ENCODE measurements at places on chromosomes 5 and 9.

GRCh38 chr5:147835386-147835798, 3.9 kb upstream of the SPINK1 start:
- no peak for DNase-seq

- no peak for DNase-seq
Observed at GRCh38 chr9:17171309-17172094, 36.7 kb downstream of the CNTLN start.

GRCh38 chr5:146179696-146180095, 2.8 kb downstream of the LARS1 start:
- DNase-seq = no peak

- no peak for DNase-seq
Observed at GRCh38 chr9:117403403-117403811, 11.4 kb downstream of the ASTN2 start.

GRCh38 chr9:122053567-122054350, 39.3 kb downstream of the TTLL11 start:
- DNase-seq = no peak

- no peak for DNase-seq
Observed at GRCh38 chr9:794386-794785, 47.1 kb upstream of the DMRT1 start.

DNA sequence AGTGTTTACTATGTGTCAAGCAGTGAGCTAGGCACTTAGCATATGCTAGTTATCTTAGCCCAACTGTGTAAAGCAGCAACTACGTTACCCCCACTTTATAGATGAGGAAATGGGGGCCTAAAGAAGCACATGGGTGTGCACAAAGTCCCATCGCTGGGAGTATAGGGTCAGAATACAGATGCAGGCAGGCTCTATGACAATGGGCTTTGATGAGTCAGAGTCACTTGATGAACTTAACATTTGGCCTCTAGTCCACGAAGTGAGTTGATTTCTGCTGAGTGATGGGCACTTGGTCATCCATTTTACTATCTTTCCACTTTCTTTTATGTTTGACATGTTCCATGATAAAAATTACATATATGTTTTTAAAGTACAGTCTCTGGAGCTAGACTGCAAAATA, 204.3 kb downstream of the TRIM32 start:
- no peak for DNase-seq

GRCh38 chr5:56971275-56971674, 19.4 kb upstream of the MIER3 start:
- no peak for DNase-seq

GRCh38 chr9:86057491-86057890, 41.9 kb downstream of the GOLM1 start:
- no peak for DNase-seq

DNA sequence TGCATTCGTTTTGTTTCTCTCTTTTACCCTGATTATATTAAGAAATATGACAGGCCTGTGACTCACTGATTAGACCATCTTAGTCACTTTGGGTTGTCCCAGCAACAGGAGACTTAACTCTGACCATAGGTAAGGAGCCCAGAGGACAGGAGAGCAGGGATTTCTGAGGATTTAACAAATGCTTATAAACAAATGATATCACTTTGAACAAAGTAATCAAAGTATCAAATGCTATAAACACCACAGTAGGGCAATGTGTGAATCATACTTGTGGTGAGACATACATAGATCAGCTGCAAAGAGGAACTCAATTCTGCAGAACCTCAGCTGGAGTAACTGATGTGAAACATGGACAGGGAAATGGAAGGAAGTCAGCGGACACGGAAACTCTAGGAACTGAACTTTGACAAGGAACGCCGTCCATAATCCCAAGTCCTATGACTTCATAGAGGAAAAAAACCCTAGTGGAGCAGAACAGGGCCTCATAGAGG, 190.6 kb upstream of the MSX2 start:
- DNase-seq = no peak

DNA sequence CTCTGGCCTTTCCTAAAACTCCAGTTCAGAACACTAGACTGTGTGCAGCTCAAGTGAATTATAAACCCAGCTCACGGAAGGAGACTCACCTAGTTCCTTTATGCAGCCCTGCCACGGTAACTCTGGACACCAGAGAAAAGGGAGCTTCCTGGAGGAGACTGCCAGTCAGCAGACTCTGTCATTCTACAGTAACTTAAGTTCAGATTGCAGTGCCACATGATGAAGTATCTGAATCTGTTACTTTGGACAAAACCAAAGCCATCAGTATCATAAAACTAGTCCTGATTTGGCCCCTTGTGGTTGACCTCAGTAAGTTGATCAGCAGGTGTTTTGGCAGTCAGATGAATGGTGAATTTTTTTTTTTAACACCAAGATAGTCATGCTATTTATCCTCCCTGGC, 2.7 kb downstream of the MTRR start:
- no peak for DNase-seq

GRCh38 chr9:16626577-16627130, 243.8 kb downstream of the BNC2 start:
- no peak for DNase-seq

DNA sequence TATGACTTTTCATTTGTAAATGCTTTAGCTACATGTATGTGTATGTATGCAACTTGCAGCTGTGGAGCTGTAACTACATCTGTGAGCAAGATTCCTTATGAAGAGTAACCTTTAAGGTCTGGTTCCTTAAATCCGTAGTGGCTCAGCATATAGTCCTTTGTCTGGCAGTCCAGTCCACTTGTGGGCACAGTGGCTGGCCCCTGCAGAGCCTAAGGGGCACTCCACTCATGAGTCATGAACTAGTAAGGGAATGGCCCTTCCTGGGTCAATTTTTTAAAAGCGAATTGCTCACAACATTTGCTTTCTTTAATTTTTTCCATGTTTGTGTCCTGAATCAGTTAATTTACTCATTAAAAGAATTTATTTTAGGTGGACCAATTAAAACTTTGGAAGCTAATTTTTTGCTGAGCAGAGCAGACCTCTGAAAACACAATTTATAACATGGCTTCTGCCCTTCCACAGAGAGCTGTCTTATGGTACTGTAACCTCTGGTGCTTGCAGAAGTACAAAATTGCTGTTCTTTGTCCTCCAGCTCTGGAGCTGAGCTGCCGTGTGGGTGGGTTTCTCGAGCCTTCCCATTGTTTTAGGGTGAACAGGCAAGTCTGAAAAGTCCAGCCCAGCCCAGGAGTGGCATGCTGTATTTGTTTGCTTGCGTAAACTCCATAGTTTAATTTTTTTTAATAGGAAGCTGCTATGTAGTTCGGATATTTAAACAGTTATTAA, 110.1 kb downstream of the MVB12B start:
- no peak for DNase-seq

GRCh38 chr9:20811872-20812271, 127.8 kb downstream of the FOCAD start:
- DNase-seq = no peak

- DNase-seq = no peak
Observed at GRCh38 chr5:39455645-39456044, 30.9 kb upstream of the DAB2 start.

- no peak for DNase-seq
Observed at GRCh38 chr9:134252084-134252830, 74.0 kb upstream of the RXRA start.

GRCh38 chr5:129724647-129725046, 23.2 kb upstream of the MINAR2 start:
- no peak for DNase-seq

DNA sequence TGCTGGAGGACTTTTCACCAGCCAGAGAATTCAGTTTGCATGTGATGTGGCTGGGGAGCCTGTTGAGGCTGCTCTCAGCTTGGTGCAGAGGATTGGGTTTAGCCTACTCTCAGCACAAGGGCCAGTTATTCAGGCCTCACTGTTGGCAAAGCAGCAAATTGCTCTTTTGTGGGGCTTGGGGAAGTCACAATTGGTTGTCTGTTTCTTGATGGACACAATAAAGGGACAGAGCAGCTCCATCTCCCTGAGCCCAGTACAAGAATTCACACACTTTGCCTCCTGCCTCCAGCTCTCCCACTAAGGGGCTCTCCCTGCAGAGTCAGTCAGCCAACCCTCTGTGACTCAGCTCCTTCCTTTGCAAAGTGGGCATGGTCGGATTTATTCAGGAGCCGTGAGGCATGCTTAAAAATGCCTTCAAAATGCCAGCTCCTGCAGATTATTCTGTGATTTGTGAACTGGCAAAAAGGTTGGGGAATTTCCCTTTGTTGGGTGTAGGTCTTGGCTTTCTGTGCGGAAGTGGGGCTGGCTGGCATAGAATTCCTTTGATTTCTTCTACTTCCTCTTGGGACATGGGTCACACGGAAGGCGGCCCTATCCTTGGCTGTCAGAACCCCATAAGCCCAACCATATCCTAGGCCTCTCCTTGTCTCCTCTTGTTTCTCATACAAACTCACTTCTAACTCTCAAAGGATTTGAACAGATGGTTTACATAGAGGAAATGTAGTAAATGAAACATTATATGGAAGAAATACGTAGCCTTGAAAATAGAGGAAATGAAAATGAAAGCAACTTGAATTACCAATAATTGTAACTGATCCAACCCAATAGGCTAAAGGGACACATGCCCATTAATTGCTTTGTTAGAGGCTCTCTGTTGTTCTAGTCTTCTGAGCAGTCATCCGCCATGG, 118.7 kb upstream of the CD180 start:
- DNase-seq = no peak

DNA sequence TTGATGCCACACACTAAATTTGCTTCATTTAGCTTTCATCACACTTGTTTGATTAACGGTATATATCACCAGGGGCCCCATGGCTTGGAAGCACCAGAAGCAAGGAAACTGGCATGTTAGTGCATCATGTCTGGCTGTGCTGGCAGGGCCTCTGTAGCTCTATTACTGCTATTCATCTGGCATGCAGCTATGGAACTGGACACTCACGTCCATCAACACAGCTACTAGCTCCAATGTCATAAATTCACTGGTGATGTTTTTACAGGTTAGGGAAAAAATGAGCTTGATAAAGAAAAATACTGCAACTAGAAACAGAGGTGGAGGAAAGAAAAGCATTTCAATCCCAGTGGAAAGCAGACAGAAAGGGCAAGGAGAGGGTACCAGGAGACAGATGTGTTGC, 343.2 kb downstream of the DEPDC1B start:
- no peak for DNase-seq

DNA sequence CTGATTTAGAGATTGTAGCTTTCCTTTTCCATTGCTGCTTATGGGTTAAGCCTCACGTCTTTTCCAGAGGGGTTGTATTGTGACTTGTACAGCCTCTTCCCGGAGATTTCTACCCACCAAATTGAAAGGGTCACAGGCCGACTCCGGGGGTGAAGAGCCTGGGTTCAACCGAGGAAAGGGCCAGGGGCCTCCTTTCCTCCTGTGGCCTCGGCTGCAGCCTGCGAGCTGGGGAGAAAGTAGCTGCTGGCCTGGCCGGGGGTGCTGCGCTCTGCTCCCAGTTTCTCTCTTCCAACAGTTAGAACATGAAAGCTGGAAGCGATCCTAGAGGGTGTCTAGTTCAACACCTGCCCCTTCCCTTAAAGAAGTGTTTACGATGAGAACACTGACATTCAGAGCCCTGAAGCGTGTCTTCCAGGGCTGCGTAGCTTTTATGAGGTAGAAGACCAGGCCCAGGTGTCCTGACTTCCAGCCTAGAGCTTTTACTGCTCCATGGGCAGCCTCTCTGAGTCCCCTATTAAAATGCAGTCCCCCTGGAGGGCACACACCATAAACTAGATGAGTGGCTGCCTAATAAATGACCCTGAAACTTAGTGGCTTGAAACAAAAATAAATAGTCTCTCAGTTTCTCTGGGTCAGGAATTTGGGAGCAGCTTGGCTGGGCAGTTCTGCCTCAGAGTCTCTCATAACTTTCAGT, 56.9 kb downstream of the ACER2 start:
- no peak for DNase-seq

All from stimulated activated CD4-positive, alpha-beta T cell treated with anti-CD3 and anti-CD28 coated beads, TNF-alpha, amount 100 ng/mL, for 24 hours (primary cell).